ENCODE measurements at places on chromosomes 7 and 10.

DNA sequence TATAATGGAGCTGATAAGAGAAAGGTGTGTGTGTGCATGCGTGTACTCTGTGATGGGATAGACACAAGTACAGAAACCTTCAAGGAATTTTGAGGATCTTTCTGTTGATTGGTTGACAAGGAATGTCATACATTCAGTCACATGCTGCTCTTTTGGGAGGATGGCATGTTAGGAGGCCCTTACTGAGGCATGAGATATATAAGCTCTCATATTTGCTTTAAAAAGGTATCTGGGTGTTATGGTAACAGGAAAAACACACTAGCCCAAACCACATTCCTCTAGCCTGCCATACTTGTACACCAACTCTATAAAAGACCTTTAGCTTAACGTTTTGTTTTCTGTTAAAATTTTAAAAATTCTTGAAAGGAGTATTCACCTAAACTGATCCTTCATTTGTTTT, 72.5 kb upstream of the EGFR start:
- no peak for DNase-seq

GRCh38 chr10:119177708-119178371, 772 bp downstream of the PRDX3 start:
- DNase-seq, result peak; percentile 16

GRCh38 chr10:118447478-118448270, 105.5 kb upstream of the FAM204A start:
- no peak for DNase-seq

DNA sequence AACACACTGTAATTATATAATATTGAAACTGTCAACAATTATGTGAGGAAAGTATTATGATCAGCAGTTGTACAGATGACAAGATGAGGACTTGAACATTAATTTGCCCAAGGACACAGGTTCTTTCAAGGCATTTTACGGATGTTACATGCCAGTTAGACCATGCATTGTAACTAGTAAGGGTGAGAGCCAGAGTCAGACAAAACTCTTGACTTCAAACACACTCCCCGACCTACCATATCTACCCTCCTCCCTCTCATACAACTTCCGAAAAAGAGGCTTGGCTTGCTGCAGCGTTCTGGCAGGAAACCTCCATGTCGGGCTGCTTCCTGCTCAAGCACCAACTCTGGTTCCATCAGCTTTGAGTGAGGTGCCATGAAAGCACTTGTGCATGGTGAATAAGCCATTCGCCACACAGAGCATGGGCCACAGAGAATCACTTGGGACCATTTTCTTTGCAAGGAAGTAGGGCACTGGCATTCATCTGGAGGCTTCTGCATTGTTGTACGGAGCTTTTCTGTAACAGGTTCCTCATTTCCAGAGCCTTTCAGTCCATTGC, 53.2 kb downstream of the FOXI2 start:
- no peak for DNase-seq

- DNase-seq, result peak; percentile 58
These were observed 89.9 kb downstream of the CDH23 start for GRCh38 chr10:71486484-71487114.

GRCh38 chr10:79285315-79286197, 61.7 kb upstream of the PPIF start:
- no peak for DNase-seq

GRCh38 chr7:157279741-157280215, 57.0 kb upstream of the DNAJB6 start:
- DNase-seq, result no peak

DNA sequence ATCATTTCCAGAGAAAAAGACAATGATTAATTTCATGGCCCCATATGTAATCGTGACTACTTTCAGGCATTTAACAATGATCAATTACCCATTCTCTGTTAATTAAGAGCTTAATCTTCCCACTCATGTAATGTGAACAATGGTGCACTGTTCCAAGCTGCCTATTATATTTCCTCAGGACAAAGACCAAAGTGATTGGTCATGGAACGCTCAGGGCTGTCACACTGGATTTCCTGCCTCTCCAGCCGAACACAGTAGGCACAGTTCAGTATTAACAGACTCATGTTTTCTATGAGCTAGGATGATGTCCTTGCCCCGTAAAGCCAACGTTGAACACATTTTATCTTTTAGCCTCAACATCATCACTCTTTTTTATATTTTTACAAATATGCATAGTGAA, 142.7 kb upstream of the FZD8 start:
- DNase-seq, result no peak

- no peak for DNase-seq
These were observed 91.5 kb upstream of the THSD7A start for GRCh38 chr7:11923376-11923930.

DNA sequence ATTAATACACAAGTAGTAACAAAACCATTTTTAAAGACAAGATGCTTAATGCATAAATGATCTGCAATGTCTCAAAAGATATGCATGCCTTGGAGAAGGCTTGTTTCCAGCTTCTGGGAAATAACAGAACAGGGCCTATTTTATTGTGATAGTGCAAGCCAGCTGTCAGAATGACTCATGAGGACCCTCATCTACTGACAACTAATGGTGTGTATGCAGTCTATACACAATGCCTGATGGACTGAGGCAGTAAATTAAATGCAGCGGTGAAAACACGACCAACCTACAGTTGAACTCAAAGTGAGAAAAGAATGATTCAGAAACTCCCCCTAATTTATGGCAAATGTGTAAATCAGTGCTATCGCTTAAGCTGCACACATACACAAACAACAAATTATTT, 46.3 kb downstream of the VPS41 start:
- no peak for DNase-seq

DNA sequence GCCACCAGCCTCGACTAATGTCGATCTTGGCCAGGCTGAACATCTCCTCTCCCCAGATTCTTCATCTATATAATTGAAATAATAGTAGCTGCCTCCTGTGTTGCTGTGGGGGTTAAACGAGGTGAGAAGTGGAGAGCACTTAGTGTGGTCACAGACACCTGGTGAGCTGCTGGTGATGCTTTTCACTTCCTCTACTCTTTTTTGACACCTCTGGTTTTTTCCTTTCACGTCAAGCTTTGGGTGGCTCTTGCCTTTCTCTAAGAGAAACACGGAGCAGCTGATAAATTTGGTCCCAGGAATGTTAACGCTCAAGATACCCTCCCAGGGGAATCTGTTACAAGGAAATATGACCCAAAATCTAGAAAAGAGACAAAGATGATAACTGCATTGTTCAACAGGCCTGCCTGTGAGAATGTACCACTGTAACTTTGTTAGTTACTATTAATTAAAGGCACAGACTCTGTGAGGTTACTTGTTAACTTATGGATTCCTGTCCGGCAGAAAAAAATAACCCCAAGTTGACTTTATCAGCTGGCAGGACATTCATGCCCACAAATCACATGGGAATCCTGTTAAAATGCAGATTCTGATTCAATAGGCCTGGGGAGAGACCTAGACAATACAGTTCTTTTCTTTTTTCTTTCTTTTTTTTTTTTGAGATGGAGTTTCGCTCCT, 9.5 kb upstream of the NPFFR1 start:
- DNase-seq, result no peak

DNA sequence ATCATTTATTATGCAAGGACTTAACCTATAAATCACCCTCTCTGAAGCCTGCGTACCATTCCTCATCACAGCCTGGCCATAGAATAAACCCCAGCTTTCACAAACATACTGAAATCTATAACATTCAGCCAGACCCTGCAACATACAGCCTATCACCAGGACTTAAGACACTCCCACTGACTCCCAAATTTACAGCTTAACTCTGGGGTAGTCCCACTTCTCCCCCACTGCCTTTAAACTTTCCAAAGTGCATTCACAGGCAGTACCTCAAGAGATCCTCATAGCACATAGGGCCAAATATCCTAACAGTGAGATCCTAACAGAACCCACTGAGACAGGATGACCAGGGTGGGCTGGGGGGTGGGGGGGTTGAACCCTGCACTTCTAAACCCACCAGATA, 3.5 kb downstream of the LDB1 start:
- DNase-seq, result no peak

DNA sequence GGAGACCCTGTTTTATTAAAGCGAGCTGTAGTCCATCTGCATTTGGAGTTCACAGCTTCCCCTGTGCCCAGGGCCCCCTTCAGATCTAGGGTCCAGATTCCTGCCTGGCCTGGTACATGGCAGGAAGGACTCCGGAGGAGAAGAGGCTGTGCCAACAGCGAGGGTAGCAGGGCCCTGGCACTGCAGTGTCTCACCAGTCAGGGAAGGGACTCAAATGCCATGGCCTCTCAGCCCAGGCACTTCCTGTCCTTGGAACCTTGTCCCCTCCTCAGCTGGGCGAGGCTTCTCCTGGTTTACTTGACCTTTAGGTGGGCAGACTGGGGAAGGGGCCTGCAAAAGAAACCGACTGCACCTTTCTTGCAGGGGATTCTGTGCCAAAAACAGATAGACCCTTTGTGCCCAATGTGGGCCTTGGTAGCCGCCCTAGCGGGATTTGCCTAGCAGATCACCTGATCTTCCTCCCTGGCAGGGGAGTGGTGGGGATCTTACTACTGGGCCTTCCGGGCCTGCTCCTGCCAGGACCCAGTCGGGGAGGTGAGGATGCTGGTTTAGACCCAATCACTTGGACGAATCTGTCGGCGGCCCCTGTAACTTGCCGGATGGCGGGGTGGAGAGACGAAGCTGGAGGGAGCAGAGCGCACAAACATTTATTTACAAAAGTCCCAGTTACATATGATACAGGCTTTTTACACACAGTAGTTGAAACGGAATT, 161.9 kb downstream of the RNF216 start:
- DNase-seq, result no peak

- DNase-seq, result no peak
These were observed 43.7 kb upstream of the DNAAF5 start for GRCh38 chr7:682810-683209.

DNA sequence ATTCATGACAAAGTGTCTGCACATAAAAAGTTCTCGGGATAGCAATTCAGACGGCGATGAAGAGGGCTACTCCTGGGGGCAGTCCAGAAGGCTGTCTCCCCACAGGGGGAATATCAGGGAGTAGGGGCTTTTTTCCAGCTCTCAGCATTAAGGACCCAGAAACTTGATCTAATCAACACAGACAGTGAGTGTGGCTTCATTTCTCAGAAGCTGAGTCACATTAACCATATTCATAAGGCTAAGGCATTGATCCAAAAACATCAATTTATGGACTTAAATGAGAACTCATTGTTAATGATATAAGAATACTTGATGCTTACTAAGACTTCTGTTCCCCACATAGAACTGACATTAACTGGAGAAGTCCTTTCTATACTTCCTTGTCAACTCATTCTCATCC, 87.5 kb upstream of the AOAH start:
- DNase-seq, result no peak

DNA sequence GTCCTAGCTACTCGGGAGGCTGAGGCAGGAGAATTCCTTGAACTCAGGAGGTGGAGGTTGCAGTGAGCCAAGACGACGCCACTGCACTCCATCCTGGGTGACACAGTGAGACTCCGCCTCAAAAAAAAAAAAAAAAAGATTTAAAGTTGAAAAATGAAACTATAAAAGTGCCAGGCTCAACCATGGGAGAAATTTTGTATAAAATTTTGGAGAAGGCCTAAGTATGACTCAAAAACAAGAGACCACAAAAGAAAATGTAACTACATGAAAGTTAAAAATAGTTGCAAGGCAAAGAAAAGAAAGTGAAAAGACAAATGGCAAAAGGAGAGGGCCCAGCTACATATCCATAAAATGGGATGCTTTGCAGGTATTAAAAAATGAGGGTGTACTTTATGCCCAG, 104.1 kb downstream of the ARHGAP22 start:
- DNase-seq, result no peak

- no peak for DNase-seq
These were observed 31.0 kb downstream of the MKI67 start for GRCh38 chr10:128095027-128095752.

DNA sequence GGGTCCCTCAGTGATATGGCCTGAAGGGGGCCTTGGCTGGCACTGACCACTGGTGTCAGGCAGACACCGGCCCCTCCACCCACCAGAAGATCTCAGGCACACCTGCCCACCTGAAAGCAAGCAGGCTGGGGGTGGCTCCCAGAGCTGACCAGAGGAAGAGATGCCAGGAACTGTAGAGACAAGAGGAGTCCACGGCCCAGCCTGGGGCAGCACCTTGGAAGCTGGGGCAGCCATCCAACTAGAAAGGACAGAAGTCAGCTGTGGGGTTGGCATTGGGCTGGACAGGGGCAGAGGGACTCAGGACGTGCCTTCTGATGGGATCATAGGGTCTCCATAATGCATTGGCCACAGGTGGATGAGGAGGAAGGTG, 144.3 kb downstream of the ZNF248 start:
- DNase-seq, result no peak

DNA sequence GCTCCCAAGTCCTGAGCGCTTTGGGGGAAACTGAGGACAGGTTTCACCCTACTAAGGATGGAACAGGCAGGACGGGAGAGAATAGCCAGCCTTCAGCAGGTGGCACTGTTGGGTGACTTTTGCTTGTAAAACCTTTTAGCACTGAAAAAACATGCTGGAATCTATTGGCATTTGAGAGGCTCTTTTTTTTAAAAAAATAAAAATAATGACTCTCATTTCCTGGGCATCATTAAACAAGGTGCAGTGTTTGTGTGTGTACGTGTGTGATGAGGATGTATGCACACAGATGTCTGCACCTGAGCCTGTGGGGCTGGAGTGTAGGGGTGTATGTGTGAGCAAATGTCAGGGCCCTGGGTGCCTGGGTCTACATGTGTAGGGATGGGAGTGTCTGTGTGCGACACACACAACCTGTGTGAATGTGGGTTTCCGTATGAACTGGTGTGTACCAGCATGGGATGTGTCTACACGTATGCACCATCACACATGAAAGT, 177.9 kb downstream of the RPS24 start:
- DNase-seq, result peak; percentile 29

GRCh38 chr7:48337012-48337621, 165.9 kb downstream of the ABCA13 start:
- peak; percentile 39 for DNase-seq

DNA sequence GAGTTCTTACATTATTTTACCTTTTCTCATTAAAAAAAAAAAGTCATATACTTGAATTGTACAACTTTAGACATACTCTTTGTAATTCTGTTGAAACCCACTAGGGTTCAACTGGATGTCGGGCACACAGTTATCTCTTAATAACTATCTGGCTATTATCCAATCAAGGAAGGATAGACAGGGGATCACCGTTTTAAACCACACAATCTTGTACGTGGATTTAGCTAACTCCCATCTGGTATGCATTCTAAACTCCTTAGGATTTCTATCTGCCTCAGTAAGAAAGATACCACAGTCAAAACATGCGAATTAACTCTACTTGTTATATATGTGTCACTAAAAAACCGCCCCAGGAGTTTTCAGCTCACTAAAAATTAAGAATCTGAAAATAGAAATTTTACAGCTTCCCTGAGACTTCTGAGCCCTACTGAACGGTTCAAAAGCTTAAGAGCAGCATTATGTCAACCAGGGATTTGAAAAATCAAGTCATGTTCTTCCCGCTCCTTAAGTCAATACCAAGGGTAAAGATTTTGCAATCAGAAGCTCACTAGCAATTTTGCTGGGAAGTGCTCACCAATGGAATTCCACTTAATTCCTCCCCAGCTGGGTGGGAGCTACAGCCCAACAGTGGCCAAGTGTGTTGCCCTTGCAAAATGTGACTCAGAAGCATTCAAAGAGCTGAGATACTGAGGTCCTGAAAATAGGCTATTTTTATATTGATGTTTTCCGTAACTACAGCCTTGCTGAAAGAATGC, 267.0 kb downstream of the FRMD4A start:
- peak; percentile 82 for DNase-seq
